AG09309 (cell line): ENCODE measurements at places on chromosomes 5 and 9.
A peak's percentile ranks its signal among the peaks of the same experiment; 100 is the strongest.

DNA sequence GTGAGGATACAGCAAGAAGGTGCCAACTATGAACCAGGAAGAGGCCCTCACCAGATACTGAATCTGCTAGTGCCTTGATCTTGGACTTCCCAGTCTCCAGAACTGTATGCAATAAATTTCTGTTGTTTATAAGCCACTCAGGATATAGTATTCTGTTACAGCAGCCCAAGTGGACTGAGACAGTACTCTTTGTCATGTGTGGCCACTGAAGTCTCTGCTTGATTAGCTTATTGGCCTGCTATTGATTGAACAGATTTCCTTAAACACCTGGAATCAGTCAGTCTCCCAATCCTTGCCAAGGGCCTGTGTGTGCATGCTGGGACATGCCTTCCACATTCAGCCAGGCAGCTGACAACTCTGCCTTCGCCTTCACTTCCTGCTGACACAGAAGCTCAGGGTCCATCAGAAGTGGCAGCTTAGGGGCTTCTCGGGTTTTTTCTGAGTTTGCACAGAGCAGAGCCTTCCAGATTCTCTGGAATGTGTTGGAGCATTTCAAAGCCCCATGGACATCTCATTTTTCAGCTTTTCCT is 13.7 kb upstream of the ROR2 start:
- DNase-seq, result no peak

- DNase-seq, result no peak
These were observed 74.7 kb downstream of the PPARGC1B start for GRCh38 chr5:149804478-149805450.

- no peak for DNase-seq
These were observed 6.1 kb upstream of the SLC44A1 start for GRCh38 chr9:105238302-105238701.

GRCh38 chr9:127786773-127787104 is 905 bp downstream of the CDK9 start:
- DNase-seq, result no peak

- DNase-seq, result peak; percentile 70
These were observed 105.3 kb downstream of the PAX5 start for GRCh38 chr9:36928670-36929349.

DNA sequence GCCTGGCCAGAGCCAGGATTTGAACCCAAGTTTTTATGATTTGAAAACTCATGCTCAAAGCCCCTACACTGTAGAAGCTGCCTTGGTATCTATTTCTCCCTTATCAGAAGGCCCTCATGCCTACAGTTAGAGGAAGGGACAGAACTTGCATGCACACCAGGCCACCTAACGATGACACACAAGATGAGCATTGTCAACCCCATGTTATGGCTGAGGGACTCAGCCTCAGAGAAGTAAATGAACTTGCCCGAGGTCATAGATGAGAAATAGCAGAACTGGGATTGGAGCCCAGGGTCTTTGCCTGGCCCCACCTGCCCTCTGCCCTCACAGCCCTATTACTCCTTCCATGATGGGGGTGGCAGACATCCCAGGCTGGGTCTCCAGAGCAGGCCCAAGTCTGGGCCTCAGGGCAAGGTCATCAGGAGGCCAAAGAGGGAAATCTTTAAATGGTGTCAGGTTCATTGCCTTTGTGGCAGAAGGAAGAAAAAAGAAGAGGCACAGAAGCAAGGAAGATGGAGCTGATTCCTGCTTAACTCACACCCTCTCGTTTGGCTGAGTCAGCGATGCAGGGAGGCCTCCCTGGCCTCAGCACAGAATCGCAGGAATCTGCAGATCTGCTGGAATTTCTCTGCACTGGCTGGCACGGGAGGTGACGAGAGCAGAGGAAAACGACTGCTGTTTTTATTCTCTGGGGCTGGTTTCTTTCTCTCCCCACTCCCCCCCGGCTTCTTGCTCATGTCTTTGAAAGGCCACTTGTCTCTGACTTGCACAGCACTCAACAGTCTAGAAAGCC is 20.6 kb upstream of the CRB2 start:
- peak; percentile 52 for DNase-seq

GRCh38 chr5:21125238-21125983 is 1137.4 kb upstream of the CDH18 start:
- DNase-seq, result no peak

- no peak for DNase-seq
These were observed 607 bp downstream of the BARX1 start for GRCh38 chr9:93954434-93955061.
